Hair follicle dermal papilla cell (primary cell): ENCODE measurements at places on chromosomes 2 and 18. TPM values are rescaled to one million over a fixed set of nuclear protein-coding genes. Genes with fewer than 3 reads are reported as not detected.

The SOCS6 gene
- 42.5 and 49.7 TPM in 2 replicates for total RNA-seq

The TCF7L1 gene
- 5.1 and 5.2 TPM in 2 replicates for total RNA-seq

The MC2R gene
- not detected in 2 replicates for total RNA-seq

The ASAP2 gene
- 34.0 and 44.6 TPM in 2 replicates for total RNA-seq

The TSPYL6 gene
- under 0.01 TPM in 1 of 2 replicates, not detected in the other for total RNA-seq

The ATG4B gene
- total RNA-seq: 55.2 and 58.0 TPM in 2 replicates

The KIDINS220 gene
- total RNA-seq: 91.6 and 109 TPM in 2 replicates

The OSBPL6 gene
- total RNA-seq: 5.5 and 7.6 TPM in 2 replicates

The LAMA1 gene
- total RNA-seq: 1.7 and 1.9 TPM in 2 replicates

The SAG gene
- not detected in 2 replicates for total RNA-seq
